Hair follicular keratinocyte (primary cell): ENCODE measurements at places on chromosomes 3 and 15. TPM values are rescaled to one million over a fixed set of nuclear protein-coding genes. Genes with fewer than 3 reads are reported as not detected.

The CCR8 gene
- total RNA-seq = not detected in 2 replicates

The PRTG gene
- under 0.01 TPM in 1 of 2 replicates, not detected in the other for total RNA-seq

The CTDSPL gene
- total RNA-seq = 37.0 and 39.4 TPM in 2 replicates

The SCN11A gene
- total RNA-seq = not detected in 2 replicates

The CNTN3 gene
- total RNA-seq = 0.23 and 1.9 TPM in 2 replicates

The SEMA6D gene
- 0.91 and 2.9 TPM in 2 replicates for total RNA-seq

The RCCD1 gene
- 16.7 and 24.1 TPM in 2 replicates for total RNA-seq

The WDR76 gene
- 6.6 and 14.5 TPM in 2 replicates for total RNA-seq

The SLC35A5 gene
- total RNA-seq = 13.7 and 27.2 TPM in 2 replicates

The NRROS gene
- total RNA-seq = under 0.01 and 0.04 TPM in 2 replicates

The RTP1 gene
- total RNA-seq = not detected in 2 replicates

The LYZL4 gene
- total RNA-seq = not detected in 2 replicates

The OR5H14 gene
- not detected in 2 replicates for total RNA-seq

The RAB7A gene
- 67.9 and 78.6 TPM in 2 replicates for total RNA-seq

The SLC2A2 gene
- not detected in 2 replicates for total RNA-seq

The ZPLD1 gene
- 0.72 and 4.1 TPM in 2 replicates for total RNA-seq

The WDR93 gene
- not detected in 2 replicates for total RNA-seq

The SLC35G2 gene
- total RNA-seq = 7.3 and 8.2 TPM in 2 replicates

The P2RY14 gene
- total RNA-seq = not detected in 2 replicates

The SCAANT1 gene
- not detected in 2 replicates for total RNA-seq

The LEKR1 gene
- total RNA-seq = 0.08 and 0.30 TPM in 2 replicates

The NDN gene
- 16.9 and 20.2 TPM in 2 replicates for total RNA-seq

The PDZRN3 gene
- total RNA-seq = 0.31 and 4.2 TPM in 2 replicates

The CAMP gene
- 0.62 TPM in 1 of 2 replicates, not detected in the other for total RNA-seq

The GUCA1C gene
- total RNA-seq = not detected in 2 replicates

The GNB5 gene
- 39.3 and 62.9 TPM in 2 replicates for total RNA-seq

The RGMA gene
- 0.55 and 1.1 TPM in 2 replicates for total RNA-seq

The ADAMTSL3 gene
- under 0.01 TPM in 1 of 2 replicates, not detected in the other for total RNA-seq

The PPP4R2 gene
- total RNA-seq = 25.8 and 30.4 TPM in 2 replicates

The PLSCR5 gene
- not detected in 2 replicates for total RNA-seq

The CPA3 gene
- not detected in 2 replicates for total RNA-seq

The ZNF860 gene
- 3.7 and 5.2 TPM in 2 replicates for total RNA-seq
